ENCODE measurements at places on chromosomes 5 and 9.

DNA sequence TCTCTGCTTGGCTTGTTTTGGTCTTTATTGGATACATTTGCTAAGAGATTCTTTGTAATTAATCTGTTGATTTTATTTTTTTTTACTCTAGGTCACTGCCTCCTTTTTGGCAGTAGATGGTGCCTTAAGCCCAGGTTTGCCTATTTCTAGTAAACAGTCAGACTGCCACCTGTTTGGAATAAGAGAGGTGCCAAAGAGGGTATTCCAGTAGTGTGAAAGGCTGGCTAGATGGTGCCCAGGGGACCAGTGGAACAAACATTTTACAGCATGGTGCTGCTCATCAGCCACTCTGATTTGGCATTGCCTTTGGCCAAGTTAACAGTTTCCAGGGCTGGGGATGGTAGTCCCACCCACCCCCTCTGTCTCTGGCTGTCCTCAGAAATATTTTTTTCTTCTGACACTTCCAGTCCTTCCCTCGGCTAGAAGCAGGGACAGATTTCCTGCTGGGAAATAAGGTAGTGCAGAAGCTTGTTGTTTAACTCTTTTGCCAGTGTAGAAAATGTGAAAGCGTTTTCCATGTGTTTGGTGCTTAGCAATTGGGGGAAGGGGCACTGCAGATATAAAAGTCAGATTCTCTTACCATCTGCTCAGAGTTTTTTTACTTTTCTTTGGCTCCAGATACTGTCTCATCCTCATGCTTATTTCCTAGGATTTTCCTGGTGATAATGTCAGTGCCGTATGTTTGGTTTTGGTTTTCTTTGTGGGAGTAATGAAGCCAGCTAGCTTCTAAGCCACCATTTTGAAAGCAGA is 36.6 kb upstream of the FBXL7 start:
- no peak for DNase-seq
- H3K4me3 ChIP-seq = no peak overlapping the region
- no peak overlapping the region for H3K27ac ChIP-seq
- H3K27me3 ChIP-seq = no peaks in the 10 kb centered on the region
- H3K4me1 ChIP-seq = no peaks in the 10 kb centered on the region
- H3K36me3 ChIP-seq = no peaks in the 10 kb centered on the region

DNA sequence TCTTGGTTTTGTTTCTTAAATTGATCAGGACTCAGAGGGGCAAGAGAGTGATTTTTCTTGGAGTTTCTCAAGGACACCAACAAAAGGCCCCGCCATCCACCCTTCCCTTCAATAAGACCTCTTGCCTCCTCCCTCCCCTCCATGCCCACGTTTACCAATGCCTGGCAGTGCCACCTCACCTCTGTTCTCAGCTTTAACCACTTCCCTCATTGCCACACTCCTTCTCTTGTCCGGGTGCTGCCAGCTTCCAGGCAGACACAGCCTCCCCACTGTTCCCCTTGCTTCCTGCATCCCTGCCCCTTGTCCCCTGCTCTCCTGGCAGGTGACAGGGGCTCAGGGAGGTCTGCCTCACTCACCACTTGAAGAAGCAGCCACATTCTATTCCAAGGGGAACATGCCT is 90.8 kb downstream of the LHX2 start:
- no peak overlapping the region for H3K4me3 ChIP-seq
- no peaks in the 10 kb centered on the region for H3K4me1 ChIP-seq
- peaks cover 4% of the 10 kb centered on the region for H3K27me3 ChIP-seq
- H3K27ac ChIP-seq = no peak overlapping the region
- no peak for DNase-seq

GRCh38 chr5:118379470-118379869 is 608.9 kb downstream of the DTWD2 start:
- no peak overlapping the region for H3K4me3 ChIP-seq
- no peaks in the 10 kb centered on the region for H3K4me1 ChIP-seq
- DNase-seq = no peak
- no peaks in the 10 kb centered on the region for H3K36me3 ChIP-seq
- H3K27ac ChIP-seq = no peak overlapping the region

DNA sequence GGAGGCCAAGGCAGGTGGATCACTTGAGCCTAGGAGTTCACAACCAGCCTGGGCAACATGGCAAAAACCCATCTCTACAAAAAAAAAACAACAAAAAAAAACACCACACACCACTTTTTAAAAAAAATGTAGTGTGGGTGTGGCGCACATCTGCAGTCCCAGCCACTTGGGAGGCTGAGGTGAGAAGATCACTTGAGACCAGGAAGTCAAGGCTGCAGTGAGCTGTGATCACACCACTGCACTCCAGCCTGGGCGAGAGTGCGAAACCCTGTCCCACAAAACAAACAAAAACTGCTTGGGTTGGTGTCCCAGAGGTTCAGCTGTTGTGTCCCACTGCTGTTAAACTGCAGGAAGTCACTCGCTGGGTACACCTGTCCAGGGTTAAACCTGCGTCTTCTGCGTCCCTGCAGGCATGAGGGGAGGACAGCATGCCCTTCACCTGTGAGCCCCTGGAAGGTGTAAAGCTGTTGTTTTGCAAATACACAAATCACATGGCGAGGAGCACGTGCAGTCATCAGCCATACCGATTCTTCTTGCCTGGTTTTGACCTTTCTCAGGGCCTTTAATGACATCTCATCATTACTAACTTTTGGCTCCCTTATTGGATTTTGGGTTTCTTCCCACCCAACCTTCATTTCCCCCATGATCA is 29.3 kb upstream of the CLPTM1L start:
- DNase-seq = no peak
- peaks cover 69% of the 10 kb centered on the region for H3K27me3 ChIP-seq
- H3K36me3 ChIP-seq = no peaks in the 10 kb centered on the region
- no peak overlapping the region for H3K4me3 ChIP-seq

- no peaks in the 10 kb centered on the region for H3K27me3 ChIP-seq
- H3K4me1 ChIP-seq = peaks cover 70% of the 10 kb centered on the region
- H3K4me3 ChIP-seq = no peak overlapping the region
- H3K27ac ChIP-seq = no peak overlapping the region
- no peaks in the 10 kb centered on the region for H3K36me3 ChIP-seq
- no peak for DNase-seq
Observed at GRCh38 chr9:93456504-93456903, 3.1 kb upstream of the FAM120AOS start.

DNA sequence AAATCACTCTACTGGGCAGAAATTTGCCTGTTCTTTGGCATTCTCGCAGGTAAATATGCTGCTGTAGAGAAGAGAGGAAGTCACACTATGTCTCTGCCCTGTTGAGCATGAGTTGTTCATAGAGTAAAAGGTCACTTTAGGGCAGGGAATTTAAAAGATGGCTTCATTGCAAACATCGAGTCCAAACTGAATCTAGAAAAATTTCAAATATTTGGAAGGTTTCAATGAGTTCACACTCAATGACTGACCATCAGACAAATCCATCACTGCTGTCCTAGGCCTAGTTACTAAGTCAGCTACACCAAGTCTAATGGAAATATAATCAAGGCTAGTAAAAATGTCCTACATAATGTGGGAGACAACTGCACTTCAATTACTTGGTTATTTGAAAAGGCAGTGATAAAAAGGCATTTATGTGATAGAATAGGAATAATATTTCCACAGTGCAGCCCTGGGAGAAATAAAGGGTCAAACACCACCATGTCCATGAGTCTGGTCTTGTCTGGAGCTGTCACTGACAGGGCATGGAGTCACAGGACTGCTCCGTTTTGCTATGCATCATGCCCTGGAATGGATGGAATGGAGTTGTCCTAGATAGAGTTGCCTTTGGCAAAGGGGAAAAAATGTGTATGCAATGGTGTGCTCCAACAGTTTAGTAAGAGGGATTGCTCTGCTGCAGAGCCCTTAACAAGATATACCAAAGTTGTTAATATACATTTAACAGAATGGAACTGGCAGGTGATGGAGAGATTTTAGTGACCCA is 218.5 kb upstream of the DAPK1 start:
- no peak overlapping the region for H3K4me3 ChIP-seq
- DNase-seq = no peak
- H3K27me3 ChIP-seq = no peaks in the 10 kb centered on the region
- no peaks in the 10 kb centered on the region for H3K4me1 ChIP-seq
- no peak overlapping the region for H3K27ac ChIP-seq

DNA sequence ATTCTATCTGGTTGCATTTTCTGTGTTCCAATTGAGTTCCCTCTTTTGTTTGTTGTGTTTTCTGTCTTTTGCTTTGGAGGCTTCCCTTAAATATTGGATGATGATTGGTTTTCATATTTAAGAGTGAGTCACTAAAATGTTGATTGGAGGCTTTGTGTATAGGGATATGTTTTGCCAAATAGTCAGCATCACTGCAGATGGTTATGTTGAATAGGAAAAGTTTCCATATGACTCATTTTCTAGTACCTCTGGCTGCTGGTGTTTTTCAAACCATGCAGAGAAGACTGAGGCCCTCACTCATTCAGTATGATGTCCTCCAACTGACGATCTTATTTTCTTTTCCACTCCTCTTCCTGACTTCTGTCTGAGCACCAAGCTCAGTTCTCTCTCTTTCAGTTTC is 1290.0 kb downstream of the EFNA5 start:
- no peaks in the 10 kb centered on the region for H3K36me3 ChIP-seq
- DNase-seq = no peak
- no peaks in the 10 kb centered on the region for H3K4me1 ChIP-seq
- H3K27ac ChIP-seq = no peak overlapping the region
- no peaks in the 10 kb centered on the region for H3K27me3 ChIP-seq

DNA sequence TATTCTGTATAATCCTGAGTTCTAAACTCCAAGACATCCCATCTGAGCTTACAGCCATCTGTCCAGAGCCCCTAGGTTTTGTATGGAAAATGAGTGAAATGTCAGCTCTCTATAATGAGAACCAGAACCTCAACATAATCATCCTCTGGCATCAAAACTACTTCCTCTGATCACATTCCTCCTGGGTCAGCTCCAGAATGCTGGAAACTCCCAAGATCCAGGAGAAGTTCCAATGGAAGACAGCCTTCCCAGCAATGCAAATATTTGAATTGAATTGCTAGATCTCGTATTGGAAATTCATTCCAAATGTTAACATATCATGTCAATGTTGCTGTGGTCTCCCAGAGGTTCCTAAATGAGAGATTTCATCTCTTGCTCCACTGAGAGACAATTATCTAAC is 23.8 kb downstream of the C9 start:
- no peak overlapping the region for H3K27ac ChIP-seq
- H3K27me3 ChIP-seq = no peaks in the 10 kb centered on the region
- no peaks in the 10 kb centered on the region for H3K36me3 ChIP-seq
- DNase-seq = no peak
- no peaks in the 10 kb centered on the region for H3K4me1 ChIP-seq

GRCh38 chr9:88533951-88534455 is 975 bp upstream of the NXNL2 start:
- H3K36me3 ChIP-seq = no peaks in the 10 kb centered on the region
- H3K27ac ChIP-seq = no peak overlapping the region
- H3K4me1 ChIP-seq = peaks cover 28% of the 10 kb centered on the region

DNA sequence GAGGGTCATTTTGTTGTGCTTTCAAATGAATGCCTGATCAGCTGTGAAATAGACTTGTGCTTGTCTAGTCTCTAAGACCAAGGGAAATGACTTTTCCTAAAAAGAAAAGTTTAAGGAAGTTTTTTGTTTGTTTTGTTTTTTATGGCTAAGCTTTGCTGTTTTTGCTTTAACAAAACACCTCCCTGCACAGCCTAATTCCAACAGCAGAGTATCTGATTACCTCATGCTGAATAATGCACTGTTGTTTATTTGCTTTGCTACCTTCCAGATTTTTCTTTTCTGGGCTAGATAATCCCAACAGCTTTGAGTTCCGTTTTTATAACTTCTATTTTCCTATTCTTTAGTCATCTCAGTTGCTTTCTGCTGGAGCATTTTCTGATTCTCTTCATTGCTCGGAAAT is 95.8 kb downstream of the AOPEP start:
- no peaks in the 10 kb centered on the region for H3K36me3 ChIP-seq
- no peak overlapping the region for H3K4me3 ChIP-seq
- peaks cover 46% of the 10 kb centered on the region for H3K4me1 ChIP-seq
- no peaks in the 10 kb centered on the region for H3K27me3 ChIP-seq
- H3K27ac ChIP-seq = no peak overlapping the region

DNA sequence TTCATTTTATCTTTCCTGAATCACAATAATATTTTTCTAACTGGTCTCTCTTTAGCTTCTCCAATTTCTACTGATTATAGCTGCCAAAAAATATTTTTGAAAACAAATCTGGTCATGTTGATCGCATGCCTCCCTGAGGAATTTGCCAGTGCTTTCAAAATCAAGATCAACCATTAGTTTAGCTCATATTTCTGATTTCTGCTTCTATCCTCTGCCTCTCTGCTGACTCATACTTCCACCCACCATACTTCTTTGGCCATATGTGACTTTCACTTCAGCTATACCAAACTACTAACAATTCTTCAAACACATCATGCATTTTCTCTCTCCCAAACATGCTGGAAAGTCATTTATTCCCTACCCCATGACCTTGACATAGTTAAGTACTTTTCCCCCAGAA is 636.5 kb downstream of the TLE1 start:
- H3K27me3 ChIP-seq = no peaks in the 10 kb centered on the region
- H3K36me3 ChIP-seq = no peaks in the 10 kb centered on the region
- no peak for DNase-seq
- H3K4me1 ChIP-seq = no peaks in the 10 kb centered on the region
- H3K27ac ChIP-seq = no peak overlapping the region
- H3K4me3 ChIP-seq = no peak overlapping the region

DNA sequence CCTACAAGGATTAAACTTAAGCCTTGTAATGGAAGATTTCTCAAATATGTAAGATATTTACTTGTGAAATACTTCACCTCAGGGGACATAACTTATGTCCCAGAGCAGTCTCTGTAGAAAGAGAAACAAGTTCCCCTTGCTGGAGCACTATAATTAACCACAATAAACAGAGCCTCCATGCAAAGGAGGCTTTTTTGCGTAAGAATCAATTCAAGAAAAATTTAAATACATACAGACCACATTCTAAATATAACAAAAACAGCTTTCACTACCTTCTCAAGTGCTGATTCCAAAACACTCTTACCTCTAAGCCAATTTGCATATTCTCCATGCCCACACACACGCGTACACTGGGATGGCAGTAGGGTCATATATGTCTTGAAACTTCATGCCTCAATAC is 30.7 kb upstream of the CCNB1 start:
- no peaks in the 10 kb centered on the region for H3K36me3 ChIP-seq
- DNase-seq = no peak
- H3K4me1 ChIP-seq = no peaks in the 10 kb centered on the region
- H3K27ac ChIP-seq = no peak overlapping the region

DNA sequence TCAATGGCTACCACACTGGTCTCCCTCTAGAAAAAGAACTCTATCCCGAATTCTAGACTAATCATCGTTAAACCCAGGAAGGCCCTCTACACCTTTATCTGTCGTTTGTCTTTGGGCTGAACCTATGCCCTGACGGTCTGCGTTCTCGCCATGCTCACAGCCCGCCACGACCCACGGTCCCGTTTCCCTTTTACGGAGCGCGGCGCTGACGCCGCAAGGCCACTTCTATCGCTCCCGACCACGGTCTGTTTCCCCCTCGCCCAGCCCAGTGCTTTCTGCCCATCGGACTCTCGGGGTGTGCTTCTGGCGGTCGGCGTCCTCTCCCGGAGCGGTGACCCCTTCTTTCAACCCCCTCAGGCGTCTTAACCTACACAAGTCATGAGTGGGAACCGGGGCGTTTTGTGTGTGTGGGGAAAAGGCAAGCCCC is 974 bp downstream of the C9orf40 start:
- H3K36me3 ChIP-seq = no peaks in the 10 kb centered on the region
- H3K27ac ChIP-seq = peak overlapping the region; percentile 99
- H3K4me3 ChIP-seq = peak overlapping the region; percentile 89
- no peaks in the 10 kb centered on the region for H3K27me3 ChIP-seq
- peaks cover 37% of the 10 kb centered on the region for H3K4me1 ChIP-seq
- peak; percentile 15 for DNase-seq

- H3K27me3 ChIP-seq = no peaks in the 10 kb centered on the region
- H3K36me3 ChIP-seq = no peaks in the 10 kb centered on the region
- H3K4me3 ChIP-seq = no peak overlapping the region
- no peak for DNase-seq
- no peak overlapping the region for H3K27ac ChIP-seq
Observed at GRCh38 chr5:62287237-62287636, 18.8 kb upstream of the KIF2A start.

Measured in HepG2 (cell line).